Epithelial cell of proximal tubule (primary cell): ENCODE measurements at places on chromosomes 12 and 14.
A peak's percentile ranks its signal among the peaks of the same experiment; 100 is the strongest.

GRCh38 chr12:29807129-29807528, 23.4 kb upstream of the TMTC1 start:
- DNase-seq = no peak

GRCh38 chr14:27222671-27223070, 624.8 kb upstream of the NOVA1 start:
- DNase-seq = no peak

GRCh38 chr12:55839345-55840140, 3.2 kb downstream of the MMP19 start:
- DNase-seq = no peak

DNA sequence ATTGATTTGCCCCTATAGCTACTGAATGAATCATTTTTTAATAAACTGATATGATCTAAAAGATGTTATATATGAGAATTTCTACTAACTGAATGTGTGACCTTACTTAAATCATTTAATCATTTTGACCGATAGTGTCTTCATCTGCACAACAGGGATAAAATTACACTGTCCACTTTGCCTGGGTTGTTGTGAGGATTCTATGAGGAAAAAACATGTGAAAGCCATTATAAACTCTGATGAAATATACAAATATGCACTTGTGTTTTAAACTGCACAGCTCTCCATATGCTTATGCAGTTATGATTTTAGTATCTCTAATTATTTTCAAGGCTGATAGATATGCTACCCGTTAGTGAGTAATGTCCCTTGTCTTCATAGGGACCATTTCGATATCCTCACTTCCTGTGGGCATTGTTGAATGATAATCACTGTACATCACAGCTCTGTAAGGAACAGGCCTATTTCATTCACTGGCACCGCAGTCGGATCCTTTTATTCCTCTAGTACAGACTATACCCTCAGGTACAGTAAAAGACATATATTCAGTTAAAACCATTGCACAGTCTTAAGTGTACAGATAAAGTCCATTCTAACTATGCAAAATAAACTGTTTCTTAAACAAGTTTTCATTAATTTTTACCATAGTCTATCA, 88.7 kb upstream of the RAP1B start:
- no peak for DNase-seq

DNA sequence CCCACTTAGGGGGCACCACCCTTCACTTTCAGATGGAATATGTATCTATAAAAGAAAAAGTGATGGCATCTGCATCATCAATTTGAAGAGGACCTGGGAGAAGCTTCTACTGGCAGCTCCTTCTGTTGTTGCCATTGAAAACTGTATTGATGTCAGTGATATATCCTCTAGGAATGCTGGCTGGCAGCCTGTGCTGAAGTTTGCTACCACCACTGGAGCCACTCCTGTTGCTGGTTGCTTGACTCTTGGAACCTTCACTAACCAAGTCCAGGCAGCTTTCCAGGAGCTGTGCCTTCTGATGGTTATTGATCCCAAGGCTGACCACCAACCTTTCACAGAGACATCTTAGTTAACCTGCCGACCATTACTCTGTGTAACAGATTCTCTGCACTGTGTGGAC, 44.7 kb downstream of the RIMKLB start:
- peak; percentile 31 for DNase-seq

- DNase-seq = no peak
These were observed 452 bp downstream of the NGDN start for GRCh38 chr14:23469906-23470403.

DNA sequence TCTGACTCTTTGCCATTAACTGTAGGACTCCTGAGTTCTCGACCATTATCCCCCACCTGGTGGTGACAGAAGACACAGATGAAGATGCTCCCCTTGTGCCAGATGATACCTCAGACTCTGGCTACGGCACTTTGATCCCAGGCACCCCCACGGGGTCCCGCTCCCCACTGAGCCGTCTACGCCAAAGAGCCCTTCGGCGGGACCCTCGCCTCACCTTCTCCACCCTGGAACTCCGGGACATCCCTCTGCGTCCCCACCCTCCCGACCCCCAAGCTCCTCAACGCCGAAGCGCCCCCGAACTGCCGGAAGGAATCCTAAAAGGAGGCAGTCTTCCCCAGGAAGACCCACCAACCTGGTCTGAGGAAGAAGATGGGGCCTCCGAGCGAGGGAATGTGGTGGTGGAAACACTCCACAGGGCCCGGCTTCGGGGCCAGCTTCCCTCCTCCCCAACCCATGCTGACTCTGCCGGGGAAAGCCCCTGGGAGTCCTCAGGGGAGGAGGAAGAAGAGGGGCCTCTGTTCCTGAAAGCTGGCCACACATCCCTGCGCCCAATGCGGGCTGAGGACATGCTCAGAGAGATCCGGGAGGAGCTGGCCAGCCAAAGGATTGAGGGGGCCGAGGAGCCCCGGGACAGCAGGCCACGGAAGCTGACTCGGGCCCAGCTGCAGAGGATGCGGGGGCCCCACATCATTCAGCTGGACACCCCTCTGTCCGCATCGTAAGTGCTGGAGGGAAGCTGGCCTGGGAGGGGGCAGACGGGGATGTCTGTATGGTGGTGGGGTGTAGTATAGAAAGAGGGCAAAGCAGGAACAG, 14.4 kb downstream of the TNFRSF1A start:
- no peak for DNase-seq

GRCh38 chr12:130981911-130982310, 28.2 kb downstream of the ADGRD1 start:
- DNase-seq = no peak

GRCh38 chr14:105389976-105390848, 8.1 kb upstream of the TEX22 start:
- no peak for DNase-seq

DNA sequence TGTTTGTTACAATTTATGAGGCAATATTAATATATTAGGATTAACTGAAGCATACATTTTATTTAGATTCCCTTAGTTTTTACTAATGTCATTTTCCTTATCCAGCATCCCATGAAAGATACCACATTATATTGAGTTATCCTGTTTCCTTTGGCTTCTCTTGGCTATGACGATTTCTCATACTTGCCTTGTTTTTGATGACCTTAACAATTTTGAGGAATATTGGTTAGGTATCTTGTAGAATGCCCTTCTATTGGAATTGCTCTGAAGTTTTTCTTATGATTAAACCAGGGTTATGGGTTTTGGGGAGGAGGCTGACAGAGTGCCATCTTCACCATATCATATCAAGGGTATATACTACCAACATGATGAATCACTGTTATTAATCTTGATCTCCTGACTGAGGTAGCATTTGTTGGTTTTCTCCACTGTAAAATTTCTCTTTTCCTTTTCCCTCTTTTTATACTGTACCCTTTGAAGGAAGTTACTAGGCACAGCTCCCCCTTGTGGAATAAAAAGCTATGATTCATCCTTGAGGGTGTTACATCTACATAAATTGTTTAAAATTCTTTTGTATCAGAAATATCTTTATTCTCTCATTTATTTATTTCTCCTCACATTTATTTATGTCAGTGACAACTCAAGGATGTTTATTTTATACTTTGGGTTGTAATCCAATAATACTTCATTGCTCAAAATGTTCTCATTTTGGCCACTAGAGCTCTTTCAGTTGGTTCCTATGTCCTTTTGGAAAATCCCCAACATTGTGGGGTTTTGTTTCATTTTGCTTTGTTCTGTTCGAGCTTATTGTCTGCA, 239.0 kb downstream of the SLC16A7 start:
- no peak for DNase-seq

GRCh38 chr12:57775563-57776246, 3.3 kb downstream of the EEF1AKMT3 start:
- no peak for DNase-seq
